NCI-H2171 (cell line): ENCODE measurements at places on chromosomes 16 and 17.
A peak's percentile ranks its signal among the peaks of the same experiment; 100 is the strongest.

DNA sequence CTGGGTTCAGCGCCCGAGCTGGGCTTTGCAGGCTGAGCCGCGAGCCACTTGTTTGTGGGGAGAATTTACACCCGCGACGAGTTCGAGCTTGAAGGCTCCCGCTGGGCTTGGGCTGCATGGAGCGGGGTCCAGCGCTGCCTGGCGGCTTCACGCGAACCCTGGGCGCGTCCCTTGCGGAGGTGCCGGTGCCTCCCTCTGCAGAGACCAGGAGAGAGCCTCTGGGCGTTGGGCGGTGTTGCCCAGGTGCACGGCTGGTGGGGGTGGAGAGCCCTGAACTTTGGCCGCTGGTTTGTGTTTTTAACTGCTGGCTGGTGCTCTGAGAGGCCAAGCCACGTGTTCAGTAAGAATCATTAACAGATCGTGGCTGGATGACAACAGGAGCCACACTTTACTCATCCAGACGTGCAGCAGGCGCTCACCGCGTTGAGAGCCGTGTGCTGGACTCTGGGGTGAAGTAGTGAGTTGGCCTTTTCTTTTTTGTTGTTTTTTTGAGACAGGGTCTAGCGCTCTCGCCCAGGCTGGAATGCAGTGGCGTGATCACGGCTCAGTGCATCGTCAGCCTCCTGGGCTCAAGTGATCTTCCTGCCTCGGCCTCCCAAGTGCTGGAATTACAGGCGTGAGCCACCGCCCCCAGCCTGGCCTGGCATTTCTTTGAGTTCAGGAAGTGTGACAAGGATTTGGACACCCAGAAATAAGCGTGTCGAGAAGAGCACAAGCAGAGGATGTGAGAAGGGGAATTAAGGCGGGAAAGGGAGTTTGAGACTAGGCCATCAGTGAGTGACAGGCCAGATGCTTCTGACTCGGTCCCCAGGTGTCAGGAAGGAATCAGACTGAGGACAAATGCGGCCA is 827 bp downstream of the CDK10 start:
- DNase-seq: no peak

- no peak for DNase-seq
These were observed 346.4 kb downstream of the WWOX start for GRCh38 chr16:78445818-78446217.

GRCh38 chr17:31418773-31419350 is 27.4 kb downstream of the RAB11FIP4 start:
- no peak for DNase-seq

GRCh38 chr17:65154770-65155589 is 17.8 kb downstream of the RGS9 start:
- no peak for DNase-seq

GRCh38 chr16:87067836-87068761 is 249.1 kb downstream of the C16orf95 start:
- DNase-seq: no peak

DNA sequence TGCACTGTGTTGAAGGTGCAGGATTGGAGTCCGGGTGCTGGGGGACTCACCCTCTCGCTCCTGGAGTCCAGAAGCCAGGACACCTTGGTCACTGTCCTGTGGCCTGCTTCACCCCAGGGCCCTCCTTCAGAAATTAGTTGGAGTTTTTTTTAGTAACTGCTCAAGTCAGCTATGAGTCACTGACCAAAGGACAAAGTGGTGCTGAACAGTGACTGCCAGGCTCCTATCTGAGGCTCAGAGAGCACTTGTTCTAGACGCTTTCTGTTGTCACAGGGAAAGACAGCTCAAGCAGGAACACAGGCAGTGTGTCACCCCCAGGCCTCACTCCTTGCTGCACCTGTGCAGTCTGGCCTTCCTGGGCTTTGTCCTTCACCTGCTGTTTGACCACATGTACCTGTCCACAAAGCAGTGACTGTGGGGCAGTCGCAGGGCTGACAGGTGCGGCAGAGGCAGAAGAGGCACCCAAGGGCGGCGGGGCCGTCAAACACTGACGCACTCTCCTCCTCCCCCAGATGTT is 4.1 kb upstream of the FAAP100 start:
- DNase-seq: no peak

GRCh38 chr17:73867056-73867455 is 222.8 kb upstream of the SDK2 start:
- DNase-seq: no peak

- DNase-seq: no peak
These were observed 1.7 kb downstream of the ZNF267 start for GRCh38 chr16:31875112-31875803.

DNA sequence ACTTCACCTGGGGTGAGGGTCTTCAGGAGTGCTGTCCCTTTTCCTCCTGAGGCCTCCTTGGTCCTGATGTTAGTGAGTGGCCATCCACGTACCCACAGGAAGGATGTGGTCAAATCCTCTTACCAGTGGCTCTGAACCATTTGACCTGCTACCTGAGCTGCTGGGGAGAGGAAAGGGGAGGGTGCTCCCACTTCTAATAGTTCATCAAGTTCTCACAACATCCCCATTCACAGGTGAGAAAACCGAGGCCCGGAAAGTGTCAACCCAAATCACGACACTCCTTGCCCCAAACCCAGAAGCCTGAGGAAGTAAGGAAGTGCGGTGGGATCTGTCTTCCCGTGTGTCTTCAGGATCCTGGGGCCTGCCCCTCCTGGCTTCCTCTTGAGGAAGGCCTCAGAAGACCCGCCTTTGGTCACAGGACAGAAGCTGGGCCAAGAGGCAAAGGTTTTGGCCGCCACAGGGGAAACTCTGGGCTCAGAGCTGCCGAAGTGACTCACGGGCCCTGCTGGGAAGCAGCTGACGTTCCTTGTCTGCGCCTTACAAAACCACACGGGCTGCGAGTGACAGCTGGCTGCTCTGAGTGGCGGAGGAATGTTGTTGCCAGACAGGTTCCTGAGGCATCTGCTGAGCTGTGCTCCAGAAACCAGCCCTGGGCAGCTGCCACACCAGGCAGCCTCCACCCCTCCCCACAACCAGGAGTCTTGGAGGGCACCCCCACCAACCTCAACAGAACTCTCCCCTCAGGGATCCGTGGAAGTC is 13.9 kb upstream of the KIFC3 start:
- DNase-seq: peak; percentile 84

DNA sequence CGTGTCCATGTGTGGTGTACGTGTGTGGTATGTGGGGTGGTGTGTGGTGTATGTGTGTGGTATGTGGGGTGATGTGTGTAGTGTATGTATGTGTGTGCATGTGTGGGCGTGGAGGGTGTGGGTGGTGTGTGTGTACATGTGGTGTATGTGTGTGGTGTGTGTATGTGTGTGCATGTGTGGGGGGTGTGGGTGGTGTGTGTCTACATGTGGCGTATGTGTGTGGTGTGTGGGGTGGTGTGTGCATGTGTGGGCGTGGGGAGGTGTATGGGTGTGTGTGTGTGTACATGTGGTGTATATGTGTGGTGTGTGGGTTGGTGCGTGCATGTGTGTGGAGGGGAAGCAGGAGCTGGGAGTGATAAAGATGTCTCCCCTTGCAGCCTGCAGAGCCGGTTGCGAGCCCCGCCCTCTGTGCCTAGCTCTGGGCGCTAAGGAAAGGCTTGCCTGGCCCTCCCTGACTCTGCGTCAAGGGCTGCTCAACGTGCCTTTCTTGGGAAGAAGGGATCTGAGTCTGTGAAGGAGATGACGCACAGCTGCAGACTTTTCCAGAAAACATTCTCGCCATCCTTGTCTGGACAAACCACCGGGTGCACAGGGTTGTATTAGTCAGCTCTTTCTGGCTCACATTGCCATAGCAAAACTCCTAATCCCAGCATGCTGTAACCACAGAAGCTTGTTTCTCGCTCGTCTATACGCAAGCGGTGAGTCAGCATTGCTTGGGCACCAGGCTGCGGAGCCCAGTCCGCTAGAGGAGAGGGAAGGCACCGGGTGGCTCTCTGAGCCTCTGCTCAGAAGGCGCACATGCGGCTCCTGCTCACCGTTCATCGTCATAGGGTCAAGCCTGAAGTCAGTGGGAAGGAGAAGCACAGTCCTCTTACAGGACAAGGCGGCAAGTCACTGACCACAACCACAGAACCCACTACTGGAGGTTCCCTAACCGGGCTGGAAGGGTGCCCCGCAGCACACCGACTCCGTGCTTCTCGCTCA is 2.0 kb upstream of the CD300H start:
- DNase-seq: no peak

DNA sequence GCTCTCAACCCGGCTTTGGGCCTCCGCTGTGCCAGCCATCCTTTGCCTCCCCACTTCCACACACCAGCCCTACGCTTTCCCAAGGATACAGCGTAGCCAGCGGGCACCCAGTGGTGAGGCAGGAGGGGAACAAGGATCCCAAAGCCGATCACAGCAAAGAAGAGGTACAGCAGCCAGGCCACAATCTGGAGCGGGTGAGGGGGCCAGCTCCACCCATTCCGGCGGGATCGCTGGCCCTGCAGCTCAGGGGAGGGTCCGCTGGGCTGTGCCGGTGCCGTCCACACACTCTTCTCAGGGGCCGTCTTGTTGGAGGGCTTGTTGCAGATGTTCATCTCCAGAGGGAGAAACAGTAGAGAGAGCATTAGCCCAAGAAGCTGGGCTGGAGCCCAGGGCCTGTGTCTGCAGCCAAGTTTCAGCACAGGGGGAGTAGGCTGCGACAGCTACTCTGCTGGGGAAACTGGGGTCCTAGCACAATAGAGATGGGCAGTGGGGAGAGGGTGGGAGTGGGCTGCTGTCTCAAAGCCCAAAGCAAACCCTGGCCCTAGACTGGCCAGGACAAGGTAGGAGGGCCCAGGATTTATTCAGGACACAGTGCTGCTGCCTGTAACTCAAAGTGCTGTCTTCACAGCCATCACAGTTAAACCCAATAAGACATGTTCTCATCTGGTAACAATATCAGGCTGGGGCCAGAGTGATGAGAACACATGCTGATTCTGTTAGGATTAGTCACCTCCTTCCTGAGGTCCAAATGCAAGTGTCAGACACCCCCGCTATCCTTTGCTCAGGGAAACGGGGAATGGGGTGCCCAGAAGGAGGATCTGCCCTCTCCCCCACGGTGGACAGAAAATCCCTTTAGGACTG is 9.9 kb downstream of the ZDHHC1 start:
- no peak for DNase-seq

DNA sequence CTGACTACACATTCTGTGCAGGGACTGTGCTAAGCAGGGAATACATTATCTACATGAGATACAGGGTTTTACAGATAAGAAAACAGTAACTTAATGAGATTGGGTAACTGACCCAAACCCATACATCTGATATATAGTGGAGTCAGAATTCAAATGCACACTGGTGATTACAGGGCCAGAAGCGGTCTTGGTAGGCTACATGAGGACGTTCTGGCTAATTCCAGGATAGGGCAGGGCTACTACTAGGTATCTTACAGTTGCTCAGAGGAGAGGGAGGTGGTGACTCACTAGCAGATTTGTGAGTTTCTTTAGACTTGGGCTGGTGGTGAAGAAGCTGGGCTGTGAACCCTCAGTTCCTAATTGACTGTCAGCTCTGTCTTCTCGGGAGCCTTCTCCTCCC is 21.4 kb downstream of the TRIM16 start:
- DNase-seq: no peak

DNA sequence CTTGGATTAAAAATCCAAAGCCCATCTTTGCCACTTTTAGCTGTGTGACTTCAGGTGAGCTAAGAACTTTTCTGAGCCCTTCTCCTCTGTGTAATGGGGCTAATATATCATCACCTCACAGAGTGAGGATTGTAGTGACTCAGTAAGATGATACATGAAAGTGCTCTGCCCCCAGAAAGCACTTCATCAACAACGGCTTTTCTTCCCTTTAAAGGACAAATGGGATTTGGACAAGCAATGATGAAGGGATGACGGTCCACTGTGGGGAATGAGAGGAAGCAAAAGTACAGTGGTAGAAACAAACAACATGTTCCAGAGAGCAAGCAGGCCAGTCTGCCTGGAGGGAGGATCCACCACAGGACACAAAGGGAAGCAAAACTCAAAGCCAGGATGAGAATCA is 14.3 kb upstream of the TMED6 start:
- DNase-seq: no peak
